CD4-positive, alpha-beta memory T cell (primary cell): ENCODE measurements at places on chromosomes 1 and 21. TPM values are rescaled to one million over a fixed set of nuclear protein-coding genes. Genes with fewer than 3 reads are reported as not detected.

DNA sequence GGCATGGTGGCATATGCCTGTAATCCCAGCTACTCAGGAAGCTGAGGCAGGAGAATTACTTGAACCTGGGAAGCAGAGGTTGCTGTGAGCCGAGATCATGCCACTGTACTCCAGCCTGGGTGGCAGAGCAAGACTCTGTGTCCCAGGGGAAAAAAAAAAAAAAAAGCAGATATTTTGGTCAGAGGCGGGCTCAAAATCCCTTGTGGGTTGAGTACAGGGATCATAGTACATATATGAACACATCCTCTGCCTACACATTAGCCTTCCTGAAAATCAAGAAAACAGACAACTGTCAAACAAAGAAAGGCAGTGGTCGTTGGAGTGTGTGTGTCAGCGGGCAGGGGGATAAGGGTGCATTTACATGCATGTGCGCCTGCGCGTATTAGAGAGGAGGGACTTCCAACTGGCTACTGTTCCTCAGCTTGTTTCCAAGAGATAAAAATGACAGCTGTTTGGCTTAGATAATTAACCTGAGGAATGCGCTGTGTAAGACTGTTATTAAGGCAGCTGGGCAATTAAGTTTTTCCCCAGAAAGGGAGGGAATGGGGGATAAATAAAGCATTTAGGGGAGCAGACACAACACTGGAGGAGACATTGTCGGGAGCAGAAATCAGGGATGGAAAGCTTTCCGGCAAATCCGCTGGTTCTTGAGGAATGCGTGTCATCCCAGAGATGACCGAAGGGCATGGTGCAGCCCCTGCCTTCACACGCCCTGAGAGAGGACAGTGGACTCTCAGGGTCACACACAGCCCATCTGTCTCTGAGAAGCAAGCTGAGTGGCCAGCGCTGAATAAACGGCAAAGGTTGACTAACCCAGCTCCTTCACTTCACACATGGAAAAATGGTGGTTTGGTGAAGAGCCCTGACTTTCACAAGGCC lies 6.4 kb downstream of the LAMB3 start:
- H3K4me3 ChIP-seq, result no peak overlapping the region
- H3K4me1 ChIP-seq, result peaks cover 10% of the 10 kb centered on the region
- DNase-seq, result no peak
- no peaks in the 10 kb centered on the region for H3K36me3 ChIP-seq

- peaks cover 21% of the 10 kb centered on the region for H3K4me1 ChIP-seq
- peak overlapping the region; percentile 34 for H3K27ac ChIP-seq
- no peaks in the 10 kb centered on the region for H3K36me3 ChIP-seq
- no peak overlapping the region for H3K4me3 ChIP-seq
Observed at GRCh38 chr1:205593532-205593931, 38.3 kb downstream of the ELK4 start.

DNA sequence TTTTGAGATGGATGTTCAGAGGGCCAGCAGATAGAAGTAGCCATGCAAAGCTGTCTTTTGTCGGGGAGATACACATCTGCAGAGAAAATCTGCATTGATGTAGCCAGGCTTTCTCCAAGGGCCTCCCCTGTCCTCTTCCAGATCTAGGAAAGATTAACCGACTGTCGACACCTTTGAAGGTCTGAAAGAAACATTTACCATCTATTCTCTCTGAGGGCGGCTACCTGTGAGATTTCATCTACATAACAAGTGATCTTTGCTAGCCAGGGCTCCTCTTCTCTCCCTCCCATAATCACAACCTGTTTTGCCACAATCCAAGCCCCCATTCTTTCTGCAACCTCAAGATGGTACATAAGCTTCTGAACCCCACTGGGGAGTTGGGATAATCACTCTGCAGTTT lies 193.6 kb downstream of the RGS7 start:
- DNase-seq, result no peak
- no peaks in the 10 kb centered on the region for H3K36me3 ChIP-seq
- no peak overlapping the region for H3K4me3 ChIP-seq
- H3K27ac ChIP-seq, result no peak overlapping the region

DNA sequence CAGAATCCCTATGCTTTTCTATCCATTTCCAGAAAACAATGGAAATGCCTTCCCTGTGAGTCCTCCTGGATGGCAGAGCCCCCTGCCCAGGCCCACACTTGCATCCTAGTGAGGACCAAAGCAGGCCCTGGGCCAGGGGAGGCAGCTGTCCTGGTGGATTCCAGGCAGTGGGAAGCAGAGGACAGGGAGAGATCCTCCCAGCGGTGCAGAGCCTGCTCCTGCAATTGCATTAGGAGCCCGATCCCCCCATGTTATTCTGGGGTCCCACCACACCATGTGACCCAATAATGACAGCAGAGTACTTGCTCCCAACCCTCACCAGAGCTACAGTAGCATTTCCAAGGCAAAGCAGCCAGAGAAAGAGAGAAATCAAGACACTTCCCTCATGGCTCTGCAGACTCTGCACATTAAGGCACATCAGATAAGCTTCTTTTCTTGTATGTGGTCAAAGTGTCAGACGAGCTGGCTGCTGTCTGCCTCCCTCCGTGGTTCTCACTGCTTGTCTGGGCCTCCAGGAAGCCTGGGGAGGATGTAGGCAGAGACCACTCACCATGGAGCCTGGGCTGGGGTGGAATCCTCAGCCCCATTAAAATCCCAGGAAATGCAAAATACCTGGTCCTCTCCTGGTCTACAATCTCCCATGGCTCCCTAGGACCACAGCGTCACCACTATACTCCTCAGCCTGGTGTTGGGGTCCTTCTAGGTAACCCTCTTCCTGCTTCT lies 54.9 kb upstream of the RUNX3 start:
- peak; percentile 80 for DNase-seq
- no peaks in the 10 kb centered on the region for H3K27me3 ChIP-seq
- H3K36me3 ChIP-seq, result no peaks in the 10 kb centered on the region
- peaks cover 90% of the 10 kb centered on the region for H3K4me1 ChIP-seq

AK5 gene
- total RNA-seq, result 17.0 TPM

CXADR gene
- total RNA-seq, result 1.4 TPM

PKP1 gene
- not detected for total RNA-seq
